Fibroblast of upper back skin (primary cell): ENCODE measurements at places on chromosomes 11 and 22.
A peak's percentile ranks its signal among the peaks of the same experiment; 100 is the strongest.

GRCh38 chr22:38631724-38632123, 24.5 kb downstream of the FAM227A start:
- no peak for DNase-seq

DNA sequence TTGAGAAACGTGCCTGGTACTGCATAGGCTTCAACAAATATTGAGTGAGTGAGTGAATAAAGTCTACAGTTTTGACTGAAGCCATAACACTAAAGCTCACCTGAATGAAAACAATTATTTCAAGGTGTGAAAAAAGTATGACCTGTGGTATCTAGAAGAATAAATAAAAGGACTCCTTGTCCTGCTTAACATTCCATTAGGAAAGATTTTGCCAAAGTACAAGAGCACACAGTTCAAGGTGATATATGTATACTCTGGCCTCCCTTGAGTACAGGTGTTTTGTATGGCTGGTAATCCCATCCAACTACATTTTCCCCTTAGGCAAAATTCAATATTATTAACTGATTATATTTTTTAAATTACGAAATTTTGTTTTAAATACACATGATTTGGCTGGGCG, 1.8 kb upstream of the CREBZF start:
- no peak for DNase-seq

- DNase-seq: peak; percentile 40
Measured at GRCh38 chr22:42676059-42676607, 26.9 kb upstream of the CYB5R3 start.

- no peak for DNase-seq
Measured at GRCh38 chr11:10409207-10409661, 45.8 kb upstream of the AMPD3 start.

GRCh38 chr11:111438846-111439520, 59.9 kb upstream of the POU2AF1 start:
- DNase-seq: no peak

GRCh38 chr11:72812967-72813739, 1.1 kb upstream of the ATG16L2 start:
- peak; percentile 32 for DNase-seq

- peak; percentile 45 for DNase-seq
Measured at GRCh38 chr11:33542921-33543320, 157.7 kb downstream of the C11orf91 start.
